ENCODE measurements at places on chromosomes 1 and 21.

DNA sequence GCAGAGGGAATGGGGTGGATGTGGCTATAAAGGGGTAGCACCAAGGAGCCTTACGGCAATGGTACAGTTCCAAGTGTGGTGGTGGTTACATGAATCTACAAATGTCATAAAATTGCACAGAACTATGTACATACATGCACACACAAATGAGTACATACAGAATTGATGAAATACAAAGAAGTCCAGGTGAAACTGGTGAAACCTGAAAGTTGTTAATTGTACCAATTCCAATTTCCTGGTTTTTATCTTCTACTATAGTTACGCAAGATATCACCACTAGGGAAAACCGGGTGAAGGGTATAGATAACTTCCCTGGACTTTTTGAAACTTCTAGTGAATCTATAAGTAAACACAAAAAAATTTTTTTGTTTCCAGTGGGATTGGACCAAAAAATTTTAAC is 18.9 kb downstream of the HSF2BP start:
- no peak for DNase-seq

GRCh38 chr1:119086830-119087229 is 53.6 kb downstream of the WARS2 start:
- DNase-seq: no peak

DNA sequence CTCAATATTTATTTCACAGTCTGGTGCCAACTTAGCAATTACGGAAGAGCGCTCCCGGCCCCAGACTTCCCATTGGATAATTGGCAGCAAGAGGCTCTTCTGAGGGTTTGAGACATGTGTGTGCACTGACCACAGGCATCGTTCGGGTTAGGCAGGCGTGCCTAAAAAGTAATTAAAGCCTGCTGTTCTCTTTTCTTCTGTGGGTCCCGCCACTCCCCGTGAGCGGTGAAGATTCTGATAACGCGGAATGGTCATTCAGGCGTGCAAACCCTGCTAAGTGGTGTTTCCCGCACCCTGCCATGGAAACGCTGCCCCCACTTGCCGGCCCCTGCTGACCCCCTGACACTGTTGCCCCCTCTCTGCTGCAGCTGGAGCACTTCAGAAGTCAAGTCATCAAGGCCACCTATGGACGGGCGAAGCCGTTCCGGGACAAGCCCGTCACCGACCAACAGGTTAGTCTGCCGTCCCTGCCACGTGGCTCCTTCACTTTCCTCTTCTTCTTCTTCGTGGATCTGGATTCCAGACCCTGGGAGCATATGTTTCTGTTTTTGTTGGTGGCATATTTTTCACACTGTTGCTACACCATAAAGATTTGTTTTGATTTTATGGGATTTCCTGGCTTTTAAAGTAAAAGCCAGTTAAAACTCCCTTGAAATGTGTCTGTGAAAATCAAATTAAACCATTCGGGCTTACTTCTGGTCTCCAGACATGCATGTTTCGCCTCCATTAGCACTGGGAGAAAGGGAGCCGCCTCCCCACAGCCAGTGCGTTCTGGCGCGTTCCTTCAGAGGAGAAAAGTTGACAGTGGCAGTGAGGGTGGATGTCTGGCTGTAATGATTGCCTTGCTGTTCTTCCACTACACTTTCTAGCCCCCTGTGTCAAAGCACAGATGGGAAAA is 79.9 kb downstream of the FHAD1 start:
- no peak for DNase-seq

DNA sequence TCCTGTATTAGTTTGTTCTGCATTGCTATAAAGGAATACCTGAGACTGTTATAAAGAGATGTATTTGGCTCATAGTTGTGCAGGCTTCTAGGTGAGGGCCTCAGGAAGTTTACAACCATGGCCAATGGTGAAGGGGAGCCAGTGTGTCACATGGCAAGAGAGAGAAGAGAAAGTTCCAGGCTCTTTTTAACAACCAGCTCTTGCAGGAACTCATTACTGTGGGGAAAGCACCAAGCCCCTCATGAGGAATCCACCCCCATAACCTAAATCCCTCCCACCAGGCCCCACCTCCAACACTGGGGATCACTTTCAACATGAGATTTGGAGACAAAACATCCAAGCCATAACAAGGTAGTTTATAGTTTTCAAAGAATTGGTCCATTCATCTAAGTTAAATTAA is 5.0 kb upstream of the MEAF6 start:
- no peak for DNase-seq

GRCh38 chr21:29208682-29209059 is 78.2 kb downstream of the MAP3K7CL start:
- DNase-seq: no peak

GRCh38 chr1:215568299-215568692 is 1.2 kb downstream of the KCTD3 start:
- no peak for DNase-seq

GRCh38 chr1:3132660-3133059 is 63.7 kb downstream of the PRDM16 start:
- DNase-seq: no peak

DNA sequence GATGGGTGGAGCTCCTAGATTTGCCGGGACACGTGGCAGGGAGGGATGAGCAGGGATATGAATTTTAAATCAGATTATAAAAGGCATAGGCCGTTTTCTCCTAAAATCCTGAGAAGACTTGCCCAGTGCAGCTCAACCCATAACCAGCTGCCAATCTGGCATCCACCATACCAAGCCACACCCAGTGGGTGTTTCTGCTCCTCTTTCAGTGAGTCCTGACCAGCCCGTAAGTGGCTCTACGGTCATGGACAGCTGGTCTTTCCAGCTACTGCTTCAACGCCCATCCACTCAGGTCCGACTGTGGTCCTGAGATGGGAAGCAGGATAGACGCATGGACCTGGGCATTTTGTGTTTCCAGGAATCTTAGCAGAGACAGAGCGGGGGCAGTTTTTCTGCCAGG is 107.2 kb downstream of the LAMC2 start:
- no peak for DNase-seq

- DNase-seq: no peak
Measured at GRCh38 chr1:54095546-54096226, 42.3 kb downstream of the TCEANC2 start.

- DNase-seq: no peak
Measured at GRCh38 chr1:79220509-79220908, 214.0 kb upstream of the ADGRL4 start.

GRCh38 chr1:91650764-91651163 is 150.1 kb downstream of the CDC7 start:
- peak; percentile 75 for DNase-seq
